ENCODE measurements at places on chromosomes 2 and 18.

DNA sequence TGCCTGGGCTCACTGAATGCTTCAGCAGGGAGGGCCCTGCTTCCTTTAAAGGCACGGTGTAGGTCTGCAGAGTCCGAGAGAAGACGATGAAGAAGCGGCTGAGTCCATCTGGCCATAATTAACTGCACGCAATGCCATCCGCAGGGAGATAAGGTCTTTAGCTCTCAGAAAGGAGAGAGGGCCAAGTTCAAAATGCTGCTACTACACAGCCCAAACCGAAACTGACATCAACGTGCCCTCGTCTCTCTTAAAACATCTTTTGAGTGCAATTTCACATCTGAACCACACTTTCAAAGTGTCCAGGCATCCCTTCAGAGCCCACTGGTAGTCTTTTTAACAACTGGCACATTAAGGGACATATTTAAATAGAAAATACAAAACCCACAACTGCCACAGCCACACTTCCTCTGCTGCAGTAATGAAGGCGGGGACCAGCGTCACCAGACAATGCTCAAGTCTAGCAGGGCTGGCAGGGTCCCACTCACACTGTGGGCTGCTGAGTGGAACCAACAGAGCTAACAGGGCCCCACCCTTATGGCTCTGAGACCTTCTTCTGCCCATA, 35.8 kb downstream of the ST3GAL5 start:
- no peak for DNase-seq

DNA sequence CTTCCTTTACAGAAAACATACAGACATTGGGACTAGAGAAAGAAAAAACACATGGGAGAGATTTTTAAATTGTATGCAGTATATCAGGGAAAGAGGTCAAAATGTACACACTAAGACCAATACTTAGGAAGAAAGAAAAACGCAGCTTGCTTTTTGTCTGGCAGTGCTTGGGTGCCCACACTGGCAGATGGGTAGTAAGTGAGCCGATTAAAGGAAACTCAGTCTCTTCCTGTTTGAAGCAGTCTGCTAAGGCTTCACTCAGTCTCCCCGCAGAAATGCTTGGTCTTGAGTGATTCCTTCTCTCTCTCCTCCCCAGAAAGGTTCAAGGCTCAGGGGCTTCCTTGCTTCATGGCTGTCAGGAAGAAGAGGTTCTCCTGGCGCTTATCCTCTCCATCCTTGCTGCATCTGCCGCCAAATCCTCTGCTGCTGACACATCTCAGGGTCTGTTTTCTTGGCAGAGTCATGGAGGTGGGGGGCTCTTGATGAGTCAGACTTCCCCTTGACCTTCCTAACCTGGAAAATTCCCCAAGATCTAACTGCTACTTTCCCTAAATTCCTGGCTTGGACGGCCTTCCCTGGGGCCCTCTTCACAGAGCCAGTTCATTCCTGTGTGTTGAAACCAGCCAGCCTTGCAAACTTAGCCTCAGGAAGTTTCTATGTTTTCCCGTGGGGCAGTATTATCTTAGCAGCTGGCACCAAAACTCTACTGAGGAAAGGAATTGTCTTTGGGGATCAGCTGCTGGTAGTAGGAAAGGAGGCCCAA, 10.5 kb upstream of the TMSB10 start:
- DNase-seq = no peak

GRCh38 chr2:120307482-120307881, 38.5 kb upstream of the INHBB start:
- no peak for DNase-seq

DNA sequence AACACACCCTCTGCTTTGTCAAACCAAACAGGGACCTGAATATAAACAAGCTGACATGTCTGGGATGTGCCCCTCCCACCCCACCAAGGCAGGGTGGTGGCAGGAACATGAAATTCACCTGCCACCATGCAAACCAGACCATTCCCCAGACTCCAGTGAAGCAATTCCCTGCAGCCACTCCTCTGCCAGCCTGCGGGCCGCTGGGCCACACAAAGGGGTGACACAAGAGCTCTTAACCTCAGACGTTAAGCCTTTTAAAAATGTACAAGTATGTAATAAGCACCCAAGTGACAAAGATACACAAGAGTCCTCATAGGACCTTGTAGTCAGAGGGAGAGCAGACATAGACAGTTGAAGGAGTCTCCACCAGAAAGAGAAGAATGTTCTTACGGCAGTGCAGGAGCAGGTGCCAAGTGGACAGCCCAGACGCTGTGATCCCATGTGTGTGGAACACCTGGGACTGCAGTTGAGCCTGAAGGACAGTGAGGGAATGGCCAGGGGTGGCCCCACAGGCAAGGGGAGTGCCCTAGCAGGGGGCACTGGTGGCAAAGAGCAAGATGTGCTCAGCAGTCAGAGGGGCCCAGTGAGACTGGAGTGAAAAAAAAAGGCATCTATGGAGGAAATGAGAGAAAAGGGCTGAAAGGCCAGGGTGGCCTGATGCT, 36.9 kb downstream of the CRACDL start:
- no peak for DNase-seq

GRCh38 chr2:207839575-207839974, 69.9 kb upstream of the FZD5 start:
- no peak for DNase-seq

DNA sequence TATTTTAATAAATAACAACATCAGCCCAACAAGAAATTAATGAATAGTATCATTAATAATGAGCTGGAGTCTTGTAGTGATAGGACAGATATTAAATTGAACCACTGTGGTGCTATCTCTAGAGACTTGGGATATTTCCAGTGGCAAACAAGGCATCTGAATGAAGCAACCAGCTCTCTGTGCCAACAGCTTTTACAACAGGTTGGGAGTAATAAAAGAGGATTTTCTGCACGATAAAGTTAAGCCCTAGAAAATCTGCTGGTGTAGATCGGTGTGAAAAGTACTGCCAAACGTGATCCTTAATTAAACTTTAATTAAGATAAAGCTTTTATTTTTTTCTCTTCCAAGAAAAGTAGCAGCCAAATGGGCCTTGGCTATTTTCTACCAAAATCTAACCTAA, 385.5 kb downstream of the NR4A2 start:
- no peak for DNase-seq

GRCh38 chr2:39216346-39217191, 27.2 kb downstream of the CDKL4 start:
- no peak for DNase-seq

DNA sequence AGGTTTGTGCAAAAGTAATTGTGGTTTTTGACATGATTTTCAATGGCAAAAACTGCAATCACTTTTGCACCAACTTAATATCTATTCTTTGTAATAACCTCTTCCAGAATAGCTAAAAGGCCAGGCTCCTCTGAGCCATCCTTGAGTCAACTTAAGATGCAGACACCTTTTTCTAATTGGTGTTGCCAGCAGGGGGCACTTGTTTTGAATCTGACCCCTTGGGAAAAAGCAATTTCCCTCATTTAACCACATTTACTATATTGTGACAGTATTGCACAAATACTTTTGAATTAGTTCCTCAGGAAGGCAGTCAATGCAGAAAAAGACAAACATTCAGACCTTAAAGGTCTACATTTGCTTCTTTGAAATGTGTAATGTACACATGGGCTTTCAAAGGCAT, 78.6 kb upstream of the GALNT5 start:
- DNase-seq = no peak

GRCh38 chr2:80061881-80062280, 242.7 kb downstream of the LRRTM1 start:
- DNase-seq = no peak

GRCh38 chr2:226712941-226713340, 86.7 kb downstream of the IRS1 start:
- DNase-seq = no peak

DNA sequence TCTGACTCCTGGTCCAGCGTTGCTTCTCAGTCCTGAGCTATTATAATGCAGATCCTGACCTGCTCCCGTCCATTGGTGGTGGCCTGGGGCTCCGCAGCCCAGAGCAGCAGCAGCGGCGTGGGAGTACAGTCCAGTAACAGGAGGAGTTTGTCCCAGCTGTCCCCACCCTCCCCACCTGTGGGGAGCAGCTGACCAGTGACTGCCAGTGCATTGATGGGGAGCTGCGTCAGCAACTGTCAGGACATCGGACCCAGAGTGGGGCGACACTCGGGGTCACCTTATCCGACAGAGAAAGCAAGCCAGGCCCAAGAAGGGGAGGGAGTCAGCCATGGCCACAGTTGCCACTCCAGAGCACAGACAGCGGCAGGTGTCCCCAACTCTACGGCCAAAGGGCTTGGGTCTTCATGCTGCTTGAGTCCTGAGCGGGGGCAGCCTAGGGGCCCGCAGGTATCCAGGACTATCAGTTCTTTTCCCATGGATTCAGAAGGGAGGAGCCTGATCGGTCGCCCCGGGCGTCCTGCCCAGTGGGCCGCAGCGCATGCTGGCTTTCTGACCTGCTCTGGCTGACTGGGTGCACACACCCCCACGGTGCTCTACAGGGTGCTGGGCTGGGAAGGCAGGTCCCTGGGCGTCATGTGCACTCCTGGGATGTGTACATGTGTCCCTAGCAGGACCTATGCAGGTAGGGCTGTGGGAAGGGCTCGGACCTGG, 29.7 kb downstream of the DNMT3A start:
- DNase-seq = no peak

DNA sequence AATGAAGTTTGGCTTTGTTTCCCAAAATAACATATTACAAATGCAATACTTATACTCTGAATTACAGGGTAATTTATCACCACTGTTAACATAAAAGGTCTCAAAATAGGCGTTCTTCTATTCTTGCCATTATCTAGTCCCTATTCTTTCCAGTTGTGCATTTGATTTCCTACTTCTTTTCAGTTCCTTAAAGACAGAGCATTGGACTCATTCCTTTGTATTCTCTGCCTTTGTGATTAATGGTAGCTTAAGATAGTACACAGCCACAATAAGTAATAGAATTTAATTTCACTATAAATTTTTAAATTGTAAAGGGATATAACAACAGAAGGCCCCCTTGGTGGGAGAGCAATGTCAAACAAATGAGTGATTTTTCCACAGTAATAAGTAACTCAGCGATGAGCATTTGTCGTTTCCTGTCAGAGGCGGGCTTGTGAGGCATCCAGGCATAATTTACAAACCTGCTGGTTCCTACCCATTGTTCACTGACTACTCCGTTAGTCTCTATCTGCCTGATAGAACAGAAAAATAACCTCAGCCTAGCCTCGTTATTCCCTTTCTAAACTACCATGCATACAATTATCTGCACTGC, 456.6 kb upstream of the REG3G start:
- no peak for DNase-seq

- DNase-seq = no peak
These were observed 2.0 kb upstream of the THUMPD2 start for GRCh38 chr2:39780825-39781600.

GRCh38 chr2:136386046-136386445, 268.1 kb upstream of the CXCR4 start:
- DNase-seq = no peak

DNA sequence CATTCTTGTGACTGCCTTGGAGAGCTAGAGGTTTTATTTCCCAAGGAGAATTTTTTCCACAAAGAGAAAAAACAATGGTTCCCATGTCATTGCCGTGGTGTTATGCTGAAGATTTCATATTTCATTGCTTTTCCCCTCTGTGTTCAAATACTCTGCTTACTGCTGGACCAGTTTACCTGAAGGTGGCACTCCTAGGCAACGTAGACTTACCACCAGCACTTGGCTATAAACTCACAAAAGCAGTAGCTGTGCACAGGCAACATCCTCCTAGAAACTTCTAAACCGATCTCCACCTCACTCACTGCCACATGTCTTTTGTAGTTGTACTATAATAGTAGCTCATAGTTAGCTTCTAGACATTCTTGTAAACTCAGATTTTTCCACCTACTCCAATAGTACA, 1319.7 kb upstream of the CRIM1 start:
- peak; percentile 21 for DNase-seq

- DNase-seq = peak; percentile 78
These were observed 155.9 kb downstream of the ESCO1 start for GRCh38 chr18:21444465-21445212.

- no peak for DNase-seq
These were observed 242.1 kb downstream of the ALPK2 start for GRCh38 chr18:58386780-58387179.

DNA sequence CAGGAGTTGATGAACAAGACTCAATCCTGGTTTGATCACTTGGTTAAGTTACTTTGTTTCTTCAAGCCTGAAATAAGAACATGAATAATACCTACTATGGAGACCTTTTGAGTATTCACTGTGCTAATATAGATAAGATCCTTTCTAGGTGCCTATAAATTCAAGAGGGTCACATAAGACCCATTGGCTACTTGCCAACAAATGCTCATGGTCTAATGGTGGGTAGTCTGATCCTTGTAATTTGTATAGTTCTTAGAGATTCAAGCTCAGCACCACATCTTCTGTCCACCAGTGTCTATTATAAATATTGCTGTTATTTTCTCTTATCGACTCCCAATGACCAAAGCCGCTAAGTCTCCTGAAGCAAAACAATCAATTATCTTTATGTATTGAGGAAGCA, 27.4 kb upstream of the ACSL3 start:
- no peak for DNase-seq

- peak; percentile 34 for DNase-seq
These were observed 25.4 kb upstream of the ST3GAL5 start for GRCh38 chr2:85913884-85914881.

DNA sequence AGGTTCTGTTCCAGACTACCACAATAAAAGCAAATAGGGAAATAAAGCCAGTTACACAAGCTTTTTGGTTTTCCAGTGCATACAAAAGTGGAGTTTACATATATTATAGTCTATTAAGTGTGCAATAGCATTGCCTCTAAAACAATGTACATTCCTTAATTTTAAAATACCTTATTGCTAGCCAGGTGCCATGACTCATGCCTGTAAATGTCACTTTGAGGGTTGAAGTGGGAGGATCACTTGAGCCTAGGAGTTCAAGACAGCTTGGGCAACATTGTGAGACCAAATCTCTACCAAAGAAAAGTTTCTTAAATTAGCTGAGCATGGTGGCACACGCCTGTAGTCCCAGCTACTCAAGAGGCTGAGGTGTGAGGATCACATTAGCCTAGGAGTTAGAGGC, 52.9 kb upstream of the IMP4 start:
- DNase-seq = peak; percentile 54

GRCh38 chr2:76472946-76473345, 762.2 kb upstream of the GCFC2 start:
- DNase-seq = no peak

DNA sequence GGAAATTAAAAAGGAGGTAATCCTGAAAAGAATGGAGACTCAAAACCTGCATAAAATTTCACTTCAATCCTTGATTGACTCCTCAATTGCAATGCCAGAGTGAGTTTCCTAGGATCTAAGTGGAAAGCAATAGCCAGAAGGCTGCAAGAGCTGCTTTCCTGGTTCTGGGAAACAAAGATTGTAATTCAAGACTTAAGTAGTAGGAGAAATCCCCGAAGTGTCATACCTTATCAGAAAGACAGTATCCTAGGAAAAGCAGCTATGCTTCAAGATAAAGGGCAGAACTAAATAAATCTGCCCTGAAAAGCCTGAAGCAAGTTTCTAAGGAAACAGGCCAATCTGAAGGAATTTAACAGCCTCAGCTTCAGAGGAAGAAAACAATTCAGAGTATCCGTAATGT, 390.2 kb downstream of the DSC3 start:
- no peak for DNase-seq

GRCh38 chr2:48584551-48584950, 33.1 kb upstream of the GTF2A1L start:
- DNase-seq = no peak

Data from PC-3 (cell line).